CD4-positive, alpha-beta memory T cell (primary cell): ENCODE measurements at places on chromosomes 5 and 9. TPM values are rescaled to one million over a fixed set of nuclear protein-coding genes. Genes with fewer than 3 reads are reported as not detected.

QRFP gene
- total RNA-seq = not detected

DNA sequence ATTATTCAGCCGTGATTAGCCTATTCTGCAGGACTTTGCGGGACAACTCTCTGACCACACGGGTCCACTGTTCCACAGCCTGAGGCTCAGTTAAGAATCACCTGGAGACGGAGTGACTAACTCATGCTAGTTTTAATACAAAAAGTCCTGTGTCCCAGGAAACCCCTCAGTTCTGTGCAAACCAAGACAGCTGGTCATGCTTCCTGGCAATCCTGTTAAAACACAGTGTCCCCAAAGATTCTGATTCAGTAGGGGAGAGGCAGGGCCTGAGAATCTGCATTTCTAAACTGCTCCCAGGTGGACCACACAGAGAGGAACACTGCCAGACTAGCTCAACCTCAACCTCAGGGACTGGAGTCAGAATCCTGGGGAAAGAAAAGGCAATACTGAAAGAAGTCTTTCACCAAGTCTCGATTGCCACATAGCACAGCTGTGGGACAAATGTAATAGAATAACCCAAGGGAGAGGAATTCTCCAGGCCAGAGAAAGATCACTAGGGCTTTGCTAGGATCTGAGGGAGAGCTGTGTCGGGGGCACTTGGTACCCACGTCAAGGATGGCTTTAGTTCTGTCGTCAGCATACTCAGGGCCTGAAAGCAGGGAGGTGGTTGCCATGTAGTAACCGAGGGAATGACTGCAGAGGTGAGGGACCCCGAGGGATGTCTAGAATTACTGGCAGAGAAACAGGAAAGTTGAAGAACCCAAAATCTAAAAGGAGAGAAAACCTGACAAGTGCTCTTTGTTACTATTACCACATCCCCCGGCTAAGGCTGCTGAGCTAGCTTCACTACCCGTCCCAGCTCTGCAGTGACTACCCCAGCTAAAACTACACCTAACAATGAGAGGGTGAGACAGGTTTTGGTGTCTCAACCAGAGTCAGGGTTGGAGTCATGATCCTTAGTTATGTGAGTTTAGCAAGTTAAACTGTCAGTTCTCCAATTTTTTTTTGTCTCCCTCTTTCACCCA, 8.6 kb downstream of the SUSD1 start:
- no peak for DNase-seq
- H3K27ac ChIP-seq = no peak overlapping the region
- no peaks in the 10 kb centered on the region for H3K36me3 ChIP-seq
- peaks cover 14% of the 10 kb centered on the region for H3K4me1 ChIP-seq

GRCh38 chr5:38720554-38721361, 125.1 kb upstream of the OSMR start:
- H3K36me3 ChIP-seq = no peaks in the 10 kb centered on the region
- no peaks in the 10 kb centered on the region for H3K4me1 ChIP-seq
- no peaks in the 10 kb centered on the region for H3K27me3 ChIP-seq
- no peak overlapping the region for H3K27ac ChIP-seq

DNA sequence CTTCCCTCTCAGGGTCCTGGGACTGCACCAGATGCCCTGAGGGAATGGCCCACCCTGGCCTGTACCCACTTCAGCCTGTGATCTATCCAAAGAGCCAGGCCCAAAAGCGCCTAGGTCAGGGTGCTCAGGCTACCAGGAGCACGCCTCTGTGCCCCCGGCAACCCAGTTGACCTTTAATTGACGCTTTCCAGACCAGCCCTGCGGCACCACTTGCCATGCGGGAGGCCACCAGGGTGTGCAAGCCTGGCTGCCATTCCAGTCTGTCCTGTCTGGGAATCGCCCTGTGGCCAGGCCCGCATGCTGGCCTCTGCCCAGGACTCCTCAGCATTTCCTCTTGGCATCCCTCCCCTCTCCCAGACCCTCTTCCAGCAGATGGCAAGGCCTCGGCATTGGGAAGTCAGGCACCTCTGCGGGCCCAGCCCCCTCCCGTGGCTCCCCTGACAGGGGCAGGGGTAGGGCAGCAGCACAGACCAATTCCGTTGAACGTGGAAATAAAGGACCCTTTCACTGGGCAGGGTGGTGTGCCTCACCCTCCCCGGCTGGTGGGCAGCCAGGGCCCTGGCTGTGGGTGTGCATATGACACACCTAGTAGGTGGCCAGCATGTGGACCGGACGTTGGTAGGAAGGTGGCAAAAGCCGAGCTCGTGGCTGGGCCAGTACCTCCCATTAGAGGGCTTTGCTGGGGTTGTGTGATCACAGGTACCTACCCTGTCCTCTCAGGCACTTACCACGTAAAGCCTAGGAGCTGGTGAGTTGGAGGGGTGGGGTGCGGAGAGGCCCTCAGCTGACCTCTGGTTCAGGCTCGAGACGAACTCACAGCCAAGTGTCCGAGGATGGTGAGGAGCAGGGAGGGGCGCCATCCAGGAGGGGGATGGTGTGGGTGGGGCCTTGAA, 3.5 kb upstream of the AIF1L start:
- H3K4me3 ChIP-seq = no peak overlapping the region
- no peaks in the 10 kb centered on the region for H3K36me3 ChIP-seq
- H3K27ac ChIP-seq = no peak overlapping the region

- no peak overlapping the region for H3K27ac ChIP-seq
- no peaks in the 10 kb centered on the region for H3K27me3 ChIP-seq
- no peak for DNase-seq
- no peaks in the 10 kb centered on the region for H3K36me3 ChIP-seq
These were observed 35.8 kb upstream of the PIP5K1B start for GRCh38 chr9:68669218-68669617.

GRCh38 chr5:130402906-130403305, 498.6 kb downstream of the CHSY3 start:
- no peaks in the 10 kb centered on the region for H3K4me1 ChIP-seq
- no peak for DNase-seq

- H3K4me1 ChIP-seq = peaks cover 82% of the 10 kb centered on the region
- H3K36me3 ChIP-seq = peaks cover 27% of the 10 kb centered on the region
- peak overlapping the region; percentile 17 for H3K4me3 ChIP-seq
- peak overlapping the region; percentile 74 for H3K27ac ChIP-seq
- no peaks in the 10 kb centered on the region for H3K27me3 ChIP-seq
- peak; percentile 84 for DNase-seq
These were observed 2.3 kb upstream of the POMT1 start for GRCh38 chr9:131500377-131500776.

GRCh38 chr5:65834306-65834705, 92.1 kb upstream of the ERBIN start:
- H3K4me1 ChIP-seq = no peaks in the 10 kb centered on the region
- H3K27me3 ChIP-seq = no peaks in the 10 kb centered on the region
- no peak overlapping the region for H3K27ac ChIP-seq
- H3K36me3 ChIP-seq = no peaks in the 10 kb centered on the region
